ENCODE measurements at places on chromosomes 16 and 17. TPM values are rescaled to one million over a fixed set of nuclear protein-coding genes. Genes with fewer than 3 reads are reported as not detected.

DNA sequence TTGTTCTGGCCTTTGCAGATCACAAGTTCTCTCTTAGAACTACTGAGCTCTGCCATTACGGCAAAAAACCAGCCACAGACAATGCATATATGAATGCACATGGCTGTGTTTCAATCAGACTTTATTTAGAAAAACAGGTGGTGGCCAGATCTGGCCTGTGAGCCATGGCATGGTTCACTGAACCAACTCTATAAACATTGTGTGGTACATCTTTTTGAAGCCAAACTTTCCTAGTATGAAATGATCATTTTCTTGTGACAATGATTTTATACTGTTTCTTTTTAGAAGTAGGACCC is 65.9 kb upstream of the AMZ2 start:
- no peak for DNase-seq

STX1B gene
- 2.5 TPM for total RNA-seq

USP43 gene
- total RNA-seq, result 0.09 TPM

FBXO39 gene
- total RNA-seq, result not detected

CCL23 gene
- not detected for total RNA-seq

- no peak for DNase-seq
These were observed 27.4 kb upstream of the PHB1 start for GRCh38 chr17:49442041-49442440.

GRCh38 chr17:68200689-68201417 is 47.0 kb upstream of the AMZ2 start:
- DNase-seq, result peak; percentile 69

CYGB gene
- total RNA-seq, result 0.13 TPM

GRCh38 chr17:78944956-78945355 is 19.8 kb upstream of the TIMP2 start:
- DNase-seq, result no peak

GRCh38 chr17:47286198-47286914 is 32.7 kb downstream of the ITGB3 start:
- no peak for DNase-seq

- DNase-seq, result no peak
These were observed 57.5 kb upstream of the ZNF469 start for GRCh38 chr16:88325087-88325750.

CHST4 gene
- total RNA-seq, result 0.07 TPM

All from K562 (cell line).